ENCODE measurements at places on chromosomes 12 and 14.

DNA sequence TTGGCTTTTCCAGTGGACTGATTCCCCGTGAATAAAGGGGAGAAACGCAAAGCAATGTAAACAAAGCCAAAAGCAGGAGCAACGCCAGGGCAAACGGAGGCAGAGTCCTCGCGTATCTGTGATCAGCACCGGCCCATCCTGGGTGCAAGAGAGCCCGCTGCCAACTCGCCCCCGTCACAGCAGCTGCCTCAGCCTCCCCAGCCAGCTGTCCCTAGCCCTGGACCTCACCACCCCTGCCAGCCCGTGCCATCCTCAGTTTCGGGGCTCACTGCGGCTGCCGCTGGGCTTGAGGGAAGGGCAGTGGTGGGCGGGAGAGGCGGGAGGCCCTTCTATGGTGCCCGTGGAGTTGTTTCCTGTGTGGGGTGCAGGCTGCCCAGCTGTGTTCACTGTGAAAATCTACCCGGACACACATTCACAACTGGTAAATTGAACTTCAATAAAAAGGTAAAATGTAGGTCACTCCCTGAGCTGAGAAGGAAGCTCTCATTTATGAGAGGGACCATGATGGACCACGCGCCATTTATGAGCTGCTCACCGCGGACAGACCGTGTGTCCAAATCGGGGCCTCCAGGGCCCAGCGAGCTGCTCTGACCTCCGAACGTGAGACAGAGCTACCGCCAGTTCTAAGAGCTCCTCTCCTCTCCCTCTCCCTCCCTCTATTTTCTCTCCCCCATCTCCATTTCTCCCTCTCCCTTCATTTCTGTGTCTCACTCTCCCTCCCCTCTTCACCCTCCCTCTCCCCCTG, 330.5 kb upstream of the SFSWAP start:
- no peak for DNase-seq

DNA sequence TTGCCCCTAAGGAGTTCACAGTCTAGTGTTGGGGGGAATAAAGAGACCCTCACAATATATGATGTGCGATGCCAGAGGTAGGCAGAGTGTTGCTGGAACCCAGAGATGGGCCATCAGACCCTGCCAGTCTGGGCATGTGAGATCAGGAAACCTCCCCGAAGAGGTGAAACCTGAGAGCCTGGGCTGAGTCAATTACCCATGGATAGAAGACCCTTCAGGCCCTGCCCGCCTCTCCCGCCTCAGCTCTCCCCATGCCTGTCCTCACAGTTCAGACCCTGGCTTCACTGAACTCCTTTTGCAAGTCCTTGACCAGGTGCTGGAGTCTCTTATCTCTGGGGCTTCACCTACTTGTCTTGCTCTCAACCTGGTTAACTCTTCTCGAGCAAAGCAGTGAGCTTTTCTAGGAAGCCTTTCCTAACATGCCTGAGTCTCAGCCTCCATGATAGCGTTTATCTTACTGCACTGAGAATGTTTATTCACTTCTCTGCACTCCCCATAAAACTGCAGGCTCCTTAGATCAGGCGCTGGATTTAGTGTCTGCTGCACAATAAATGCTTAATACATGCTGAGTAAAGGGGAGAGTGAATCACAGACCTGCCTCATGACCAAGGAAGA, 19.6 kb downstream of the ALDH1L2 start:
- no peak for DNase-seq

DNA sequence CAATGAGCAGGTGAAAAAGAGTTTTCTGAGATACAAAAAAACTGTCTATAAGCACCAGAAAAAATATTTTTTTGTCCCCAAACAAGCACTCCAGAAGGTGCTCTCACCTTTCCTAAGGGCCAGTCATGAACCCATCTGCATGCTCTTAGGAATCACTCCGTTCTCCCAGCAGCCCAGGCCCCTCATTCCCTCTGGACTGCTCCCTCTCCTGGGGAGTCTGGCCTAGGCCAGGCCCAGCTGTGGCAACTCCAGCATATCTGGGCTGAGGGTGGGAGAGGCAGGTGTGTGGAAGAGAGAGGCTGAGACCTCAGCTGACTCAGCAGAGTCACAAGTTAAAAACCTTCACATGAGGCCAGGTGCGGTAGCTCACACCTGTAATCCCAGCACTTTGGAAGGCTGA, 54.6 kb downstream of the TRAFD1 start:
- DNase-seq, result no peak

GRCh38 chr14:25111061-25111601, 61.2 kb upstream of the STXBP6 start:
- DNase-seq, result no peak

GRCh38 chr12:104320627-104321024, 17.1 kb downstream of the EID3 start:
- DNase-seq, result no peak
